ENCODE measurements at places on chromosomes 5 and 9.
A peak's percentile ranks its signal among the peaks of the same experiment; 100 is the strongest.

DNA sequence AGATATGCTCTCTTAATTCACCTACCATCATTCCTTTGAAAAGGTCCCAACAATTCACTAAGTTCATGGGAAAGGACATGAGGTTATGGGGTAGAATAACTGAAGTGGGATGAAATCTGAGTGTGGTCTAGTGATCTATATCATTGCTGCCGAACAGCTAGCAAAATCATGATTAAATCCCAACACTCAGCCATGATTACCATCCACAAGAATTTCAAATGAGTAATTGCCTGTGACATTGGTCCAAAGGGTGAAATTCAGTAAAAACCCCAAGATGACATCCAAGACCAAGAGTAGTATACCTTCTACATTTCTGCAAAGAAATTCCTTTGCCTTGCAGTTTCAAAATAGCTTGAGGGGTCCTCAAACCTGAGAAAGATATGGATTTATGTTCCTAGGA lies 225.6 kb downstream of the SPOCK1 start:
- DNase-seq: no peak

GRCh38 chr9:137191691-137192447 lies 3.4 kb downstream of the SSNA1 start:
- DNase-seq: no peak

GRCh38 chr5:33281431-33281843 lies 159.3 kb upstream of the TARS1 start:
- DNase-seq: no peak

DNA sequence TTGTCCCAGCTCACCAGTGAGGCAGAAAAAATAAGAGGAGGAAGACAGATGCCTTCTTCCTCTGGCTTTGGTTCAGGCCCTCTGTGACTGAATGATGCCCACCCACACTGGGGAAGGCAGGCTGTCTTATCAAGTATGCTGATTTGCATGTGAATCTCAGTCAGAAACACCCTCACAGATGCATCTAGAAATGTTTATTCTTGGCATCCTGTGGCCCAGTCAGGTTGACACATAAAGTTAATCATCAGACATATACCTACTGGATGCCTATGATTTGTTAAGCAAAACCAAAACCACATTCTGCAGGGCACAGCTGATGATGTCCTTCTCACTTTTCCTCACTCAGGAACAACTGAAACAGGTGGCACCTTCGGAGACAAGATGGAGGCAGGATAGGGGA lies 243.4 kb upstream of the KCNN2 start:
- no peak for DNase-seq

- DNase-seq: no peak
Measured at GRCh38 chr9:14399756-14400657, 86.1 kb upstream of the NFIB start.

DNA sequence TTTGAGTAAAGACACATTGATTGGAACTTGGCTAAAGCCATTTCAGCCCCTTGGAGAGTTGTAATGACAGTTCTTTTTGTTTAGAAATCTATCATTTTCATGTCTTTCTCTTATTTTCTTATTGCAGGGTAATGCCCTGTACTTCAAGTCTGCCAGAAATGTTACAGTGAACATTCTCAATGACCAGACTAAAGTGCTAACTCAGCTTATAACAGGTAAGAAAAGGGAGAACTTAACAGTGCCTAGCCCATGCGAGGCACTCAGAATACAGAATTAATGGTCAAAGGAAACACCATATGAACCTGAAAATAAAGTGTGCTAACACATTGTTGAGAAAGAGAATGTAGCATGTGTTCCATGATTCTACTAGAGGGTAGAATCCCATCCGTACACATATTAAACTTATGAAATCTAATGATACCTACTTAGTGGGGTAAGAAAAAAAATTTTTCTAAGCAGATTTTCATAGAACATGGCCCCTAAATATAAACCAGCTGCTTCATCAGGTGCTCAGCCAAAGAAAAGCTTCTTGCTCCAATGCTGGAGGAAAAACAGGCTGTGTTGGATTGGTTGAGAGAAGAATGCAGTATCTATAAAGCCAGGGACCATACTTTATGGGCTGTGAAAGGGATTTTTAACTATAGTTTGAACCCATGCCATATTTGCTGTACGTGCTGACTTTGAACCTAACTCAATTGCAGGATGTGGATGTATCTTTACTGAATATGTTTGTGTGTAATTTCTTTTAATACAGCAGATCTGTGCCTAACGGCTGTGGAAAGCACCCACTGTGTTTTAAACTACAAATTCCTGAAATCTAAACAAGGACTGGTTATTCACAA lies 260.8 kb upstream of the PPP1R2B start:
- no peak for DNase-seq

GRCh38 chr5:173090639-173091038 lies 34.5 kb downstream of the CREBRF start:
- DNase-seq: no peak

GRCh38 chr9:130528674-130529073 lies 50.7 kb upstream of the FUBP3 start:
- DNase-seq: no peak

GRCh38 chr9:14887149-14887548 lies 23.1 kb downstream of the FREM1 start:
- no peak for DNase-seq

DNA sequence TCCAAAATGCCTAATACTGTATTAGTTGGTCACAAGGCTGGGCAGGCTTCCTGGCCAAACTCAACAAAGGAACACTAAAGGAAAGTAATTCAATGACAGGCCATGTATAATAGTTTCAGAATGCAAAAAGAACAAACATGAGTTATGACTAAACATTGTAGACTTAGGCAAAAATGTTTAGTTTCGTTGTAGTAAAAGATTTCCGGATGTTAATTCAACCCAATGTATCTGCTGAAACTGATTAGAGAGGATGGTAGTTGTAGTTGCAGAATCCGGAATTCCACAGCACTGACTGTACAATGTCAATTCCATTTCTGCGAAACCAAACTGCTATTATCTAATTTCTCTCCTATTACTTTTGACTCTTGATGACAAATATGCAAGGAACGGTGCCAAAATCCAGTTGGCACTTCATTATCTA lies 117.9 kb upstream of the FST start:
- DNase-seq: no peak

DNA sequence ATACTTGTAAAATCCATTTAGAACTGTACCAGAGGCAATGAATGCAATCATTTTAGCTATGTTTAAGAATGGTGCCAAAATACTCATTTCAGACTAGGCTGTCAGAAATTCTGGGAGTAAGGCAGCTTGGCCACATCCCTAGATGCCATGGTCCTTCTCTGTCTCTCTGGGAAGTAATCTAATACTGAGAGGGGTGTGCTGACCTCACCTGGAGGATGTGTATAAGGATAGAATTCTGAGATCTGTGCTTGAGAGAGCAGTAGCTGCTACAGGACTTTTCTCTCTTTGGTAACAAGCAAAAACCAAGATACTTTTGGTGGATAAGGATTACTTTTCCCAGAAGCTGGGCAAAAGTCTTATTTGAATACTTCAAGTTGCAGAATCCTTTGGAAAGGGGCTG lies 68.1 kb upstream of the MRPS30 start:
- no peak for DNase-seq

GRCh38 chr9:109862452-109862851 lies 82.5 kb downstream of the PALM2AKAP2 start:
- DNase-seq: no peak

GRCh38 chr5:61758711-61759110 lies 426.7 kb downstream of the ZSWIM6 start:
- DNase-seq: no peak

DNA sequence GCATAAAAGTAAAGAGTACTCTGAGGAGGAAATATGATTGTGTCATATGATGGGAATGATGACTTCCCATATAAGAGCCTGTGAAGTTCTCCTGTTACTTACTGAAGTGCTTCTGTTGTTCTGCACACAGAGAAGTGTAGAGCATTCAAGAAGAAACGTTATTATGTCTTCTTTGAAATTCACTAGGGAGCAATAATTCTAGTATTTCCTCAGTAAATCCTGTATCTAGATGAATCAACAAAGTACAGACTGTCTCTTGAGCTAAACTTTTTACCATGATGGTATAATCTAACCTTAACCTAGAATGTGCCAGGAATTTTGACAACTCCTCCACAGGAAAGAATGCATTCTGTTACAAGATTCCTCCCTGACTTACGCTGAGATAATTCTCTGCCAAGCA lies 18.9 kb upstream of the GHR start:
- DNase-seq: no peak

GRCh38 chr5:106127341-106127781 lies 1543.4 kb downstream of the EFNA5 start:
- DNase-seq: no peak

GRCh38 chr5:152704286-152704685 lies 299.2 kb upstream of the NMUR2 start:
- no peak for DNase-seq

GRCh38 chr5:78612227-78613150 lies 36.1 kb downstream of the LHFPL2 start:
- DNase-seq: no peak

DNA sequence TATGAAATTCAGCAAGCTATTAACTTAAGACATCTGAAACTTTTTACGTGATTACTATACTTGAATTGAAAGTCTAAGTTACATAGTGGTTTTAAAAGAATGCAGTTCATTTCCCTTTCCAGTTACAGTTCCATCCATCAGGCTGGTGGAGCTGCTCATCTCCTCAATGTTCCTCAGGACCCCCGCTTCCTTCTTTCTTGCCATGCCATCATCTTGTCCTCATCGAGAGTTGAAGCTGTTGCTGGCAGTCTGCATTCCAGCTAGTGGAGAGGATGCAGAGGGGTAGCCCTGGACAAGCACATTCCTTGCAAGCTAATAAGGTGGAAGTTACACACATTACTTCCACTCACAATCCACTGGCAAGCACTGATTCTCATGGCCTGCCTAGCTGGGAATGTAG lies 8.8 kb upstream of the RNF183 start:
- DNase-seq: no peak

DNA sequence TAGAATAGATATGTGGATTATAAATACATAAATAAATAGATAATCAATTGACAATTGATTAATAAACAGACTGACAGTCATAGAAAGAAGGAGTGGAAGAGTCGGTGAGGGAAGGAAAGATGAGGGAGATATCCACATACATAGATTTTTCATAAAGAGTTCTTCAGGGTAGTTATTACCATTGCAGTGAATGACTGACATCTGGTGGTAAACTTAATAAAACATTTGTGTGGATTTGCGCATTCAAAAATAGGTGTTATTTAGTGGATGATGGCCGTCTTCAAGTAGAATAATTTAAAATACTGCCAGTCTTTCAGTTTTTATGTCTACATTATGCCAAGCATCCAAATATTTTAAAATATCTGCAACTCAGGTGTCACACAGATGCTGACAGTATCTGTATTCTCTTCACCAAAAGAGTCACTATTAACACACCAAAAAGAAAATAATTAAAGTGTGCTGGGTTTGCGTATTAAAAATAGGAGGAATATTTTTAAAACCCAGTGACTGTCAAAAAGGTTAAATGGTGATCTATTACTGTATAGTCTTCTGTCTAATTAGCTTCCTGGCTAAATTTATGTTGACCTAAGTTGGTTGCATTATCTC lies 78.8 kb downstream of the GIN1 start:
- DNase-seq: peak; percentile 19
